Activated T-helper 2 cell treated with anti-CD3 and anti-CD28 coated beads, Interferon-gamma antibody, Interleukin-2, Interleukin-4, amounts not matched to agents 10 μg/mL and 5 μg/mL and 100 μg/mL, durations not matched to agents 14 hours and 24 hours and 36 hours (primary cell): ENCODE measurements at places on chromosomes 2 and 18. TPM values are rescaled to one million over a fixed set of nuclear protein-coding genes. Genes with fewer than 3 reads are reported as not detected.

DNA sequence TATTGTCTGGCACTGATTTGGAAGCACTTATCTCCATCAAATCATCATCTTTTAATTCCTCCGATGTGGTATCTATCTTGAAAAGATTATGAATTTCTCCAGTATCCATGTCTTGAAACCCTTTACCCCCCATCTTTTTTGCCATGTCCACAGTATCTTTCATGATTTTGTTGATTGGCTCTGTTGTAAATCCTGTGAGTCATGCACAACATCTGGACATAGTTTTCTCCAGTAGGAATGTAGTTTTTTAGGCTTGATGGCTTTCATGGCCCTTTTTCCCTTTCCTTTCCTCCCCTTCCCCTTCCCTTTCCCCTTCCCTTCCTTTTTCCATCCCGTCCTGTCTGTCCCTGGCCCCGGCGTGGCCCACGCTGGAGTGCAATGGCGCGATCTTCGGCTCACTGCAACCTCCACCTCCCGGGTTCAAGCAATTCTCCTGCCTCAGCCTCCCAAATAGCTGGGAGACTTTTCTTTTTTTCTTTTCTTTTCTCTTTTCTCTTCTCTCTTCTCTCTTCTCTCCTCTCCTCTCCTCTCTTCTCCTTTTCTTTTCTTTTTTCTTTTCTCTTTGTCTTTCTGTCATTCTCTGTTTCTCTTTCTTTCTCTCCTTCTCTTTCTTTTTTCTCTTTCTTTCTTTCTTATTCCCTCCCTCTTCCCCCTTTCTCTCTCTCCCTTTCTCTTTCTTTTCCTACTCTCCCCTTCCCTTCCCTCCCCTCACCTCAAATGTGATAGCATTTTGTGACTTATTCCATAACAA is 18.4 kb upstream of the ZNF638 start:
- DNase-seq, result no peak
- H3K4me3 ChIP-seq, result no peak overlapping the region
- no peak overlapping the region for H3K27ac ChIP-seq
- no peaks in the 10 kb centered on the region for H3K4me1 ChIP-seq
- no peaks in the 10 kb centered on the region for H3K36me3 ChIP-seq

GRCh38 chr18:62877411-62878221 is 162.3 kb downstream of the PHLPP1 start:
- peaks cover 12% of the 10 kb centered on the region for H3K36me3 ChIP-seq
- DNase-seq, result no peak
- no peaks in the 10 kb centered on the region for H3K27me3 ChIP-seq
- no peak overlapping the region for H3K27ac ChIP-seq
- H3K4me1 ChIP-seq, result peaks cover 34% of the 10 kb centered on the region

- H3K4me1 ChIP-seq, result peaks cover 22% of the 10 kb centered on the region
- H3K4me3 ChIP-seq, result no peak overlapping the region
- no peaks in the 10 kb centered on the region for H3K27me3 ChIP-seq
- H3K27ac ChIP-seq, result no peak overlapping the region
These were observed 4.5 kb downstream of the RETREG2 start for GRCh38 chr2:219182331-219183150.

GRCh38 chr2:110105183-110105582 is 10.4 kb downstream of the MALL start:
- H3K4me1 ChIP-seq, result peaks cover 27% of the 10 kb centered on the region
- no peak for DNase-seq
- no peak overlapping the region for H3K27ac ChIP-seq
- H3K27me3 ChIP-seq, result peaks cover 28% of the 10 kb centered on the region
- H3K4me3 ChIP-seq, result no peak overlapping the region

- H3K4me3 ChIP-seq, result no peak overlapping the region
- no peak for DNase-seq
- peak overlapping the region; percentile 51 for H3K27ac ChIP-seq
- H3K36me3 ChIP-seq, result peaks cover 15% of the 10 kb centered on the region
- peaks cover 79% of the 10 kb centered on the region for H3K4me1 ChIP-seq
- no peaks in the 10 kb centered on the region for H3K27me3 ChIP-seq
These were observed 7.8 kb upstream of the IL1RL1 start for GRCh38 chr2:102303589-102303988.

DNA sequence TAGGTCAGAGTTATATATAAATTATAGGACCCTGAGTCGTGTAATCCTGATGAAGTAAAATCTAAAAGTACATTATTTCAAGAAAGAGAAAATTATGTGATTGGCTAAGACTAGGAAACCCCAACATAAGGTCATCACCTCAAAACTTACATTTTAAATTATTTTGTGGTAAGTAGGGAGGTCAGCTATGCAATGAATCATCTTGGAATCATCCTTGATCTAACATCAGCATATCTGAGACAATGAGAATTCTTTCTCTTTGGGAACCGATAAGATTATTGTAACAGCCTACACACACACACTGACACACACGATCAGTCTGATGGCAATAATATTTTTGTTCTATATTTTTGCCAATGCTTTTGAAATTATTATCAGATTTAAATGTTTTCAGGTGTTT is 904.8 kb upstream of the CHAC2 start:
- no peak overlapping the region for H3K27ac ChIP-seq
- DNase-seq, result no peak
- no peaks in the 10 kb centered on the region for H3K4me1 ChIP-seq
- H3K27me3 ChIP-seq, result no peaks in the 10 kb centered on the region
- no peaks in the 10 kb centered on the region for H3K36me3 ChIP-seq

GRCh38 chr2:118761771-118762170 is 85.7 kb downstream of the EN1 start:
- peaks cover 24% of the 10 kb centered on the region for H3K27me3 ChIP-seq
- no peak for DNase-seq
- H3K4me3 ChIP-seq, result no peak overlapping the region
- H3K4me1 ChIP-seq, result no peaks in the 10 kb centered on the region
- H3K36me3 ChIP-seq, result no peaks in the 10 kb centered on the region
- H3K27ac ChIP-seq, result no peak overlapping the region

GRCh38 chr2:123720760-123721159 is 304.3 kb upstream of the CNTNAP5 start:
- H3K36me3 ChIP-seq, result no peaks in the 10 kb centered on the region
- no peaks in the 10 kb centered on the region for H3K4me1 ChIP-seq
- no peaks in the 10 kb centered on the region for H3K27me3 ChIP-seq
- H3K27ac ChIP-seq, result no peak overlapping the region
- DNase-seq, result no peak

- no peak overlapping the region for H3K4me3 ChIP-seq
- no peaks in the 10 kb centered on the region for H3K27me3 ChIP-seq
These were observed 278.8 kb upstream of the SESTD1 start for GRCh38 chr2:179543361-179543901.

DNA sequence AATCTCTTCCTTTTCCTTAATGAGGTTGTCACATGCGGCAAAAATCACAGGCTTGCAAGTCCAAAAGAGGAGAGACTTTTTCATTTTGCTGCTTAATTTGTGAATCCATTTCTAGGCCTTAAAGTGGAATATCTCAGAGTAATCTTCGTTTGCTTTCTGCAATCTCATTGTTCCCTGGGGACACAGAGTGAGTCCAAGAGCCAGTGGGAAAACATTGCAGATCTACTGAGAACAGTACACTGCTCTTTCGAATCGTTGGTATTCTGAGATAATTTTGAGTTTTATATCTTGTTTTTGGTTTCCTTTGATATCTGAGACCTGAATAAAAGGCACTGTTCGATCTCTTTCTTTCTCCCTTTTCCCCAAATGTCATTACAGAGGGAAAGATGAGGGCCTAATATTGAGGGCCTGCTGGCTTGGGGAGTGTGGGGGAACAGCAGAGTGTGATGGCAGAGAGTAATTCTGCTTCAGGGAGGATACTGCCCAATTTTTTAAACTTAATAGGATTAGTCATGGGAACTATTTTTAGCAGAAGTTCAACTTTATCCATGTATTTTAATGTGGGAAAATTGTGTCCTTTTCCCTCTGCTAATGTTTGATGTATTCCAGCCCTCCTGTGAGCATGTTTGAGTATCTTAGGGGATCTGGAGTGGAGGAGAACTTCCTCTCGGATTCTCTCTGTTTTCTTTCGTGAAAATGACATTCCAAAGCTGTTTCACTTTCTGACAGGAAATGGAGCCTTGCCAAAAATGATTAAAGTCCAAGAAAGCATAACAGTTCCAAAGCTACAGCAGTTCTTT is 418.2 kb upstream of the ZEB2 start:
- no peaks in the 10 kb centered on the region for H3K4me1 ChIP-seq
- H3K4me3 ChIP-seq, result no peak overlapping the region
- H3K27ac ChIP-seq, result no peak overlapping the region

DNA sequence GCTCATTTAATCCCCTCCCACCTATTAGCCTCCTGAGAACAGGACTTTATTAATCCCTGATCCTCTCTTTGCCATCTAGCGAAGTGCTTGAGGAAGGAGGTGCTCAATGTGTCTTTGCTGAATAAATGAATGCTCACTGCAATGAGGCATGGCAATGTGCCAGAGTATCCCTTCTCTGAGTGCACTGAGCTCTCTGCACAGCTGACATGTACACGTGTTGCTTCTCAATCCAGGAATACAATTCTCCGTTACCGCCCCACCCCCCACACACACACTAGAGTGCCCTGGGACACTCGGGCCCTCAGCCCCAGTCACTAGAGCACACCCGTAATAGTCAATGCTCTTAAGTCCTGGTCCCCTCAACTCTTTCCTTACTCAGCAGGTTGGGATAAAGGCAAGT is 41.4 kb downstream of the FAM178B start:
- H3K4me3 ChIP-seq, result no peak overlapping the region
- no peaks in the 10 kb centered on the region for H3K27me3 ChIP-seq
- no peak overlapping the region for H3K27ac ChIP-seq
- DNase-seq, result no peak
- peaks cover 16% of the 10 kb centered on the region for H3K4me1 ChIP-seq
- H3K36me3 ChIP-seq, result peaks cover 9% of the 10 kb centered on the region

- no peak overlapping the region for H3K4me3 ChIP-seq
- no peaks in the 10 kb centered on the region for H3K27me3 ChIP-seq
- H3K36me3 ChIP-seq, result no peaks in the 10 kb centered on the region
- H3K27ac ChIP-seq, result no peak overlapping the region
- H3K4me1 ChIP-seq, result no peaks in the 10 kb centered on the region
These were observed 29.5 kb downstream of the GLI2 start for GRCh38 chr2:120764991-120765677.

GRCh38 chr2:43144263-43144662 is 82.1 kb downstream of the ZFP36L2 start:
- peaks cover 47% of the 10 kb centered on the region for H3K4me1 ChIP-seq
- DNase-seq, result no peak
- no peak overlapping the region for H3K27ac ChIP-seq
- no peak overlapping the region for H3K4me3 ChIP-seq
- H3K36me3 ChIP-seq, result peaks cover 16% of the 10 kb centered on the region

DNA sequence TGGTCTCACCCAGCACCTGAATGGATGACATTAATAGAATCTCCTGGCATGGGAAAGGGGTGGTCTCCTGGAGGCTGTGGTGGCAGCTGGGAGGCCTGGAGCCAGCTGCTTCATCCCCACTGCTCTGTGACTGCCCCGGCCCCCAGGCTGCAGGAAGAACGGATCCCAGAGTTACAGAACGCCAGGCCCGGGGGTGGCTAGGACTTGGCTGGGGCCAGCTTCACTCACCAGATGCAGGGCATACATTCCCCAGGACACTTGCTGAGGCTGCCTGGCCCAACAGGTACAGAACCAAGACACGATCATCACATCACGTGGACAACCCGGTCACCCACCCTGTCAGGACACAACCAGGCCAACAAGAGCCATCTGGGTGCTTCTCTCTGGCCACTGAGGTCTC is 178.6 kb upstream of the SALL3 start:
- H3K36me3 ChIP-seq, result no peaks in the 10 kb centered on the region
- no peaks in the 10 kb centered on the region for H3K27me3 ChIP-seq
- no peak overlapping the region for H3K27ac ChIP-seq
- DNase-seq, result no peak
- no peaks in the 10 kb centered on the region for H3K4me1 ChIP-seq
- H3K4me3 ChIP-seq, result no peak overlapping the region

- no peaks in the 10 kb centered on the region for H3K4me1 ChIP-seq
- no peaks in the 10 kb centered on the region for H3K27me3 ChIP-seq
- no peak overlapping the region for H3K27ac ChIP-seq
- H3K36me3 ChIP-seq, result no peaks in the 10 kb centered on the region
These were observed 116.4 kb upstream of the NYAP2 start for GRCh38 chr2:225282858-225283710.

DNA sequence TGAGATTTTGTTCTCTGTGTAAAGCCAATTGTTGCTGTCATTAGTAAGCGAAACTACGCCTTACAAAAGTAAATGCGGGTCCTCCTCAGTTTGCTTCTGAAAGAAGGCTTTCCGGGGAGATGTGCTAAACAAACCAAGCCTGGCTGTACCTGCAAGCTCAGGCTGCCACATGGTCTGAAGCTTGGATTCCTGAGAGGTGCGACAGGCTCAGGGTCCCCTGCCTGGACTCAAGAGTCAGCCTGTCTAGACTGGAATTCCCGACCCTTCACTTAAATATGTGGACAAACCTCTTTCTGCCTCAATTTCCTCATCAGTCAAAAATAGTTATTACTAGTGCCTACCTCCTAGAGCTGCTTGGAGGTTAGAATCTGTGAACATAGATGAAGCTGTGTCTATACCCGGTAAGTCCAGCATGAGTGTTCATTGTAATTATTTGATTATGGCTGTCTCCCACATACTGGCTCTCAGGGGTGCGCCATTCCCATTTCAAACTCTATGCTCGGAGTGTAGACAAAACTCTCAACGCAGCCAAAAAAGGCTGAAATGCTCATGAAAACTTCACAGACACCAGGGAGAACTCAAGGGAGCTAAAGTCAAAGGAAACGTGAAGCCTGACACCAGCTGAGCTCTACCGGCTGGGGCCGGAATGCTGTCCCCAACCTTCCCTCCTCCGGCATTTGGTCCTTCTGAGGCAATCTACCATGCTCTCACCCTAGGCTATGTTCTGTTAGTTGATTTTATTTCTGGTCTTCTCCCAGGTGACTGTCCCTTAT is 31.4 kb downstream of the SOWAHC start:
- no peaks in the 10 kb centered on the region for H3K27me3 ChIP-seq
- DNase-seq, result no peak
- no peak overlapping the region for H3K4me3 ChIP-seq

GRCh38 chr2:138086576-138086975 is 122.3 kb downstream of the HNMT start:
- no peak overlapping the region for H3K4me3 ChIP-seq
- H3K36me3 ChIP-seq, result no peaks in the 10 kb centered on the region

DNA sequence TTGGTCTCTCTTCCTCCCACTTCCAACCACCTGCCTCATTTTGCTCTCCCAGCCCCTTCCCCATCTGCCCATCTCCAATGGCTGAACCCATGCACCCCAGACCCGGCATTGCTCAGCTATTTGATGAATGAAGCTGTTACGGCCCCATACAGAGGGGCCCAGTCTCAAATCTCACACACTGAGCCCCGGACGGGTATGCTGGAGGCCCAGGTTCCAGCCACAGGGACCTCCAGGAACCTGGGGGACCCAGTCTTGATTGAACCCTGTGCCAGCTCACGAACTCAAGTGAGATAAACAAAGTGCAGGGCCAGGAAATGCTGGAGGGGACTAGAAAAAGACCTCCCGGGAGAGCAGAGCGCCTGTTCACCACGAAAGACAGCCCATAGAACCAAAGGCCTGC is 63.4 kb upstream of the TEX51 start:
- H3K36me3 ChIP-seq, result no peaks in the 10 kb centered on the region
- no peak overlapping the region for H3K4me3 ChIP-seq
- H3K27me3 ChIP-seq, result no peaks in the 10 kb centered on the region
- H3K4me1 ChIP-seq, result no peaks in the 10 kb centered on the region
- DNase-seq, result no peak

The GPR75 gene
- 2.4 TPM in 2 replicates for total RNA-seq

The TMEM182 gene
- 3.2 and 4.1 TPM in 2 replicates for total RNA-seq

The SCN2A gene
- total RNA-seq, result 0.05 TPM in 1 of 2 replicates, not detected in the other

The SLC23A3 gene
- total RNA-seq, result 1.3 and 1.9 TPM in 2 replicates

The DDX18 gene
- total RNA-seq, result 128 and 131 TPM in 2 replicates

The CAMKMT gene
- total RNA-seq, result 11.2 TPM in 2 replicates

The AQP12A gene
- not detected in 2 replicates for total RNA-seq

The ACYP2 gene
- total RNA-seq, result 4.3 and 6.5 TPM in 2 replicates

The HOXD12 gene
- not detected in 2 replicates for total RNA-seq

The GAL3ST2 gene
- total RNA-seq, result 1.3 and 1.9 TPM in 2 replicates

The WDSUB1 gene
- total RNA-seq, result 6.2 and 7.1 TPM in 2 replicates

The GREB1 gene
- 0.23 and 0.25 TPM in 2 replicates for total RNA-seq
